Amygdala (tissue), 56 donors: ENCODE measurements at places on chromosomes 4 and X.

GRCh38 chr4:82839624-82840023 lies 41.0 kb upstream of the SCD5 start:
- no peak for DNase-seq

DNA sequence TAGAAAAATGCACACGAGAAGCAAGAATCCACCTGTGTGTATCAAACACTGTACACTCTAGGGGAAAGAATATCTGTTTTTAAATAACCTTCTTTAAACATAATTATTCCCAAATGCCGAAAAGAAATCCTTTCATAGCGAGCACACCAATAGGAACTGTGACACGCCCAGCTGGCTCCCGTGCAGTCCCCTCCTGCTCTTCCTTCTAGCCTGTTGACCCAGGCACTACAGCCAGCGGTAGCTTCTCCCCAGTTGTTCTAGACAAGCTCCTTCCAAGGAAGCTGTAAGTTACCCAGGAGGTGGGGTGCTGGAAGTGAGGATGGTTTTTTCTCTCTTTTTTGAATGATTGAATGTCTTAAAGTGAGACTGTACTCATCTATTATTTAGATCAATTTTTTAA lies 19.5 kb upstream of the NOCT start:
- no peak for DNase-seq

- no peak for DNase-seq
Measured at GRCh38 chr4:81260443-81261101, 45.5 kb upstream of the PRKG2 start.

DNA sequence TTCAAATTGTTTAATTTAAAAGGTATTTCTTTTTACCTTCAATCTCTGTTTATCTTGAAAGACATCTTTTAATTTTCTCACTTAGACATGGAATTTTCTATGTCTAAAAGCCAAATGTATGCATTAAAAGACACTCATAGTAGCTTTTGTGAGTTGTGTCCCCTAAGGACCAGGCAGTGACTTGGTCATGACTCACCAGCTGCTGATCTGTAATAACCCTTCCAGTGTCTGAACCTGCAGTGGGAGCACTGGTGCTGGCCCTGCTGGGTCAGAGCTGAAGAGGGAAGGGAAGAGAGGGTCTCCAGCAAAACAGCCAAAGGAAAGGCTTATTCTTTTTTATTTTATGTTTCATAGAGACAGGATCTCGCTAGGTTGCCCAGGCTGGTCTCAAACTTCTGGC lies 31.1 kb upstream of the SH3D19 start:
- DNase-seq: no peak

- DNase-seq: no peak
Measured at GRCh38 chrX:10395643-10396042, 224.7 kb downstream of the MID1 start.

DNA sequence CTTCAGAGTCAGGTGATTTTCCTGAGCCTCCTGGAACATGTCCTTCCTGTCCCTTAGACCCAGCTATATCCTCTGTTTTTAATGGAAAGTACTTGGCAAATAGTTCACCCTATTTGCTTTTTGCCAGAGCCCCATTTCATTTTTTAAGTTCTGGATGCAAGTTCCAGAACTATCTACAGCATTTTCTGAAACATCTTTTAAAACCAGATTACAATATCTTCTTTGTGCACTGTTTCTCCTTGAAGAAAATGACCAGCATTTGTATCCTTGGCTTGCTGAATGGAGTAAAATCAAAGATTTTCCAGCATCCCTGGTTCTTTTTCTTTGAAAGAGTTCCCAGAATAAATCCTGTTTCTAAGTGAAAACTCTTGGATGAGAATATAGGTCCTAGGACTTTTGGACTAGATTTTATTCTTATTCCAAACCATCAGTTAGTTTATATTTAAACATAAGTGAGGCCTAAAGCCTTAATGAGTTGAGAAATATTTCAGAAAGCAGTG lies 224.3 kb downstream of the ANK2 start:
- no peak for DNase-seq

GRCh38 chr4:101345271-101345595 lies 2.1 kb downstream of the PPP3CA start:
- no peak for DNase-seq

DNA sequence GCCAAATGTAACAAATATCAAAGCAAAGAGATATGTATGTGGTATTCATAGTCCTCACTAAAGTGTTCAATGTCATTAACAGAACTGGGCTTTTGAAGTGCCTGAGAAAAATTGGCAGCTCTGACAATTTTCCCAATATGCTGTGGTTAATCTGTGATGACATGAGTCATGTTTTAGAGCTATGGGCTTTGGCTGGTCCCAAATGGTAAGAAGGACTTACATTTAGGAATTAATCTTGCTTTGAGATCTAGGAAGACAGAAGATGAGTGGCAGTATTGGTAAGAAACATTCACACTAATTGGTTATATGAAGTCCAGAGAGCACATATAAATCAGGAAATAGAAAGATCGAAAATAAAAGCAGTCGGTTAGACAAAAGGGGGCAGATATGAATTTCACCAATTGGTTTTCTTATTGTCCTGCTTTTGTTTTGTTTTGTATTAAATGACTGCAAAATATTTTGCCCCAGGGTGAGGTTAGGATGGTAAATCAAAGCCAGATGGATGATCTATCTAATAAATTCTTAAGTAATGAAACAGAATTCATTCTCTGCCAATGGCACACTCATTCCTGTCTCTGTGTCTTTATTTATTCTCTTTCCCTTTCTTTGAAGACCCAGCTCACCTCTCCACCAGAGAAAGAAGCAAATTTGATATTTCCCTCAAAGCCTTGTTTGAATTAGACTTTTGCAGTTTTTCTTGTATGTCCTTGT lies 993.1 kb downstream of the RPA4 start:
- DNase-seq: no peak

DNA sequence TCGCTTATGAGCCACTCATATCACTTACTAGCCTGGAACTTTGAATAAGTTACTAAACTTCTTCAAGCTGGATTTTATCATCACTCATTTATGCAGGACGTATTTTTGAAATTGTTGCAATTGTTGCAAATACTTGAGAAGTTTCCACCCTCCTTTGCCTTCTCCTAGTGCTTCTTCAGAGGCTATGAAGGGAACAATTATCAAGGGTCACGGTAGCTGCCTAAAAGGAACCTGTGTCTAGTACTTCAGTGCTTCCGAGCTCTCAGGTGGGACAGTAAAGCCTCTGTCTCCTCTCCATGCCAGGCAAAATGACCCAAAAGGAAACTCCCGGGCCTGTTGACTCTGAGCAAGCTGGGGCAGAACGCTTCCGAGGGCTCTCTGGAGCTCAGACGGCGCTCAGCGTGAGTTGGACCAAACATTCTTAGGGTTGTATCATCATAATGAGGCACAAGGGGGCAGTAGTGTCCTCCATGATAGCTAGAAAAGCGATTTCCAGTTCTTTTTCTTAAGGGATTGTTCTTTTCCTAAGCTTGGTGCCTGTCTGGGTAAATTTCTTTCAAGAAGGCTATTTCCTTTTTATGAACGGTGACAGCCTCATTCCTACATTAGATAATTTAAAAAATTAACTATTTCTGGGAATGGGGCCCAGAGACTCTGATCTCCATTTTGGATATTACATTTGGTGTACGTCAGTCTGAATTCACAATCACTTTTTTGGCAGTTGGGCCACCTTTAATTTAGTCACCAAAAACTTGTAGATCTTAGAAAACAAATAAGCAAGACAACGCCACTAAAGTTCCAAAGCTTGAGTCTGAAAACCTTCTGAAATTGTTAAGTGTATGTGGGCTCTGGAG lies 73.1 kb downstream of the PACRGL start:
- peak; percentile 3 for DNase-seq

DNA sequence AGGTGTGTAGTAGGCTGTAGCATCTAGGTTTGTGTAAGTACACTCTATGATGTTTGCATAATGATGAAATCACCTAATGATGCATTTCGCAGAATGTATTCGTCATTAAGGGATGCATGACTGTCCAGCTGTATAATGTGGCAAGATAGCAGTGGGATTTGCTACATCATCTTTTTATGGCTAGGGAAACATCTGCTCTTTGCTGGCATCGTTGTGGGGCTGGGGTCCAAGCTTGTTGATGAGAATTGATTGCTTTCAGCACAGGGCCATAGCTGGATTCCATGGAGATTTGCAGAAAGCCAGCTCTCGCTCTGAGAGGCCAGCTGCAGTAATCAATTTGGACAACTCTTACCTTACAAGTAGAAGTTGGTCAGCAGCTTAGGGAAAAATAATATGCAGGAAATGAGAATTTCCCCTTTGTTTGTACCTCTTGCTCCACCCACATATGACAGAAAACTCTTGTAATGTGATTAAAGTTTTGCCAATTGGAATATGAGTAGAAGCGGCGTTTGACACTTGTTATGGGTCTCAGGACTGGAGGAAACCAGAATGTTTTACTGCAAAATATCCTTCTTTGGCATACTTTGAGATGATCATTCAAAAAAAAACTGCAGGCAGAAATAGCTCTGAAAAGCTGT lies 310.5 kb downstream of the RAPGEF2 start:
- DNase-seq: no peak

- no peak for DNase-seq
Measured at GRCh38 chrX:7117587-7117986, 29.9 kb upstream of the STS start.

DNA sequence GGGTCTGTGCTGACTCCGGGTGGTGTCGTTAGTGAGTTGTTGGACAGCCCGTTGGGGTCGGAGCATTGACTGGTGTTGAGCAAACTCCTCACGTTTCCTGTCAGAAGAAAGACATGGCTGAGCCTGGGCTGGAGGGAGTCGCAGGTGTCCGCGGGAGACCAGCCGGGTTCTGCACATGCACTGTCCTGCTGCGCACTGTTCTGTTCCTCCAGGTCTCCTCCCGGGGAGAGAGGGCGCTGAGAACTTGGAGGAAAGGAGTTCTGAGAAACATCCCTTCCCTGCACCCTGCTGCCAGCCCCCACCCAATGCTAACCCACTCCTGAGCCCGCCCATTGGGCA lies 1.1 kb downstream of the ZNF141 start:
- DNase-seq: no peak

DNA sequence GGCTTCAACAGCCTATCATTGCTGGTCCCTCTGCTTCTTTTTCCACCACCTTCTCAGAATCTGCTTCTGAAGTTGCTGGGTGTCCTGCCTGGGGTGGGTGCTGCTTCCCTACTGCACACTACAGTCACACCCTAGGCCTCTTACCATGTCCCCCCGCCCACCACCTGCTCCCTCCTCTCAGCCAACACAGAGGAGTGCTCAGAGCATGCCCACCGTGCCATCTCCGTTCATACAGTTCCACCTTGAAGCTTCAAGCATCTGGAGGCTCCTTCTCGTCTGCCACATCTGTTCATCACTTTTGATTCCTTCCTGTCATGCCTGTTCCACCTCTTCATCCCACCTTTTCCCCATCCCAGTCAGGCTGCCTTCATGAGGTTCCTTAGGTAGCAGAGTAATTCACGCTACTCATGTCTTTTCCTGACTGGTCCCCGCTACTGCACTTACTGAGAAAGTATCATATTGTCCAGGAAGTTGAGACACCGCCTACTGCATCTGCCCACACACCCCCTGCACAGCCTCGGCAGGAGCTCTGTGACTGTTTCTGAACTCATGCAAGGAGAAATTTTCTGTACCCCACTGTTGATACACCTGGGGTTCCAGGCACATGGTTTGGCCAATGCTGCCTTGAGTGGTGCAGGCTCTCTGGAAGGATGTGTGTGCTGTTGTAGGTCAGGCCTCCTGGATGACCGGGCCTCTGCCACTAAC lies 39.5 kb downstream of the HADH start:
- no peak for DNase-seq

DNA sequence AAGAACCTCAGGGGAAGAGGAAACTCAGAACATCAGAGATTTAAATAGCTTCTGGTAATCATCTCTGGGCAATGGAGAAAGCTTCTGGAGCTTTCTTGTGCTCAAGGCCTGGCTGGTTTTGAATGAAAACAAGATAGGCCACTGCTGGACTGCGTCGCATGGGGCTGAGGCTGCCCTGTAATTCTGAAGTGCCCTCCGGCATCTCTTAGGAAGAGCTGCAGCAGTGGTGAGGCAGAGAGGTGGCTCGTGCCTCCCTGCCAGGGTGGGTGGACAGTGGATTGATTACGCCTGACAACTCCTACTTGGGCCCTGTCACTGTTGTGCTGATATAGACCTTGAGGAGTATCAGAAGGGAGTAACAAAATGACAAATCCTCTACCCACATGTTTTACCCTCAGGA lies 279.7 kb downstream of the NR3C2 start:
- DNase-seq: no peak
